H9 (cell line): ENCODE measurements at places on chromosomes 13 and 19. TPM values are rescaled to one million over a fixed set of nuclear protein-coding genes. Genes with fewer than 3 reads are reported as not detected.
A peak's percentile ranks its signal among the peaks of the same experiment; 100 is the strongest.

GRCh38 chr13:98825659-98826058, 73.2 kb upstream of the SLC15A1 start:
- H3K36me3 ChIP-seq, result peaks cover 2% of the 10 kb centered on the region
- peaks cover 11% of the 10 kb centered on the region for H3K4me1 ChIP-seq
- H3K27me3 ChIP-seq, result no peaks in the 10 kb centered on the region
- peak overlapping the region; percentile 49; the same call in 2 of the 3 replicates for H3K4me3 ChIP-seq
- DNase-seq, result no peak

DNA sequence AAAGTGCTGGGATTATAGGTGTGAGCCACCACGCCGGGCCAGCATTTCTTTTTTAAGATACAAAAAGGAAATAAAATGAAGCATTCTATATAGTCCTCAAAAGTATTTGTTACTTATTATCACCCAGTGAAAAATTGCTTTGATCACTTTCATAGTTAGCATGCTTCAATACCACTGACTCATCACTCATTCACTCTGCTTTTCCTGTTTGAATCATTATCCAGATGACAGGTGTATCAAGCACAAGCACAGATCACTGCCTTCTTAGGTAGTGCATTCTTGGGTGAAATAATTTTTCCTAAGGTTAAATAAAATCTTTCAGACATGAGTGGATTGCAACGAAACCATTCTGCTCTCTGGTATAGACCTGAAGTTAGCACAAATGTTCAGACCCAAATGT, 35.8 kb upstream of the SPART start:
- H3K4me1 ChIP-seq, result no peaks in the 10 kb centered on the region
- no peak for DNase-seq
- no peaks in the 10 kb centered on the region for H3K36me3 ChIP-seq
- no peak overlapping the region for H3K4me3 ChIP-seq
- H3K27me3 ChIP-seq, result no peaks in the 10 kb centered on the region

DNA sequence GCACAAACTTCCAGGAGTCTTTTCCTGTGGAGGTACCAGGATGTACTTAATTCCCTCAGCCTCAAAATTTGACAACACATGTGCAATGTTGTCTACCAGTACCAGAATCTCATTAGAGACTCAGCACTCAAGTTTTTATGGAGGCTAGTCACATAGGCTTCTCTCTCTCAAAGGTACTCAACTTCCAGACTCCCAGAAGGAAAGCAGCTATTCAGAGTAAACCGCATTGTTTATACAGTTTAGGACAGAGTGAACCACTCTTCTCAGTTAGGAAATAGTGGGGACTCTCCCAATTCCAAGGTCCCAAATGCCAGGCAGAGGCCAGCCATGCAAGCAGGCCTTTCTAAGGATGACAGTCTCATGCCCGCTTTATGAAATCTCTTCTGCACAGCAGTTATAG, 8.5 kb upstream of the C1QTNF9B start:
- H3K4me1 ChIP-seq, result no peaks in the 10 kb centered on the region
- no peak for DNase-seq
- no peak overlapping the region for H3K4me3 ChIP-seq

GRCh38 chr13:103639326-103639725, 573.1 kb upstream of the SLC10A2 start:
- H3K27ac ChIP-seq, result no peak overlapping the region
- H3K4me3 ChIP-seq, result no peak overlapping the region
- no peak for DNase-seq
- H3K36me3 ChIP-seq, result 0 out of 2 replicates have a peak, but pooled peaks cover 4% of the 10 kb centered on the region
- no peaks in the 10 kb centered on the region for H3K27me3 ChIP-seq

GRCh38 chr13:44810061-44810840, 179.0 kb downstream of the NUFIP1 start:
- DNase-seq, result no peak
- no peaks in the 10 kb centered on the region for H3K27me3 ChIP-seq
- no peaks in the 10 kb centered on the region for H3K36me3 ChIP-seq
- H3K27ac ChIP-seq, result no peak overlapping the region

KLK2 gene
- not detected in 2 replicates for total RNA-seq

GRCh38 chr13:78601874-78602560, 1.3 kb downstream of the POU4F1 start:
- H3K4me1 ChIP-seq, result no peaks in the 10 kb centered on the region
- H3K36me3 ChIP-seq, result peaks cover 2% of the 10 kb centered on the region; the same call in 1 of the 3 replicates
- peaks cover 87% of the 10 kb centered on the region for H3K27me3 ChIP-seq
- H3K27ac ChIP-seq, result no peak overlapping the region
- no peak for DNase-seq

IQCN gene
- 0.39 and 0.48 TPM in 2 replicates for total RNA-seq
